ENCODE measurements at places on chromosomes 5 and 9.
A peak's percentile ranks its signal among the peaks of the same experiment; 100 is the strongest.

GRCh38 chr9:134163371-134164196, 780 bp downstream of the RNU6ATAC start:
- DNase-seq = peak; percentile 66

DNA sequence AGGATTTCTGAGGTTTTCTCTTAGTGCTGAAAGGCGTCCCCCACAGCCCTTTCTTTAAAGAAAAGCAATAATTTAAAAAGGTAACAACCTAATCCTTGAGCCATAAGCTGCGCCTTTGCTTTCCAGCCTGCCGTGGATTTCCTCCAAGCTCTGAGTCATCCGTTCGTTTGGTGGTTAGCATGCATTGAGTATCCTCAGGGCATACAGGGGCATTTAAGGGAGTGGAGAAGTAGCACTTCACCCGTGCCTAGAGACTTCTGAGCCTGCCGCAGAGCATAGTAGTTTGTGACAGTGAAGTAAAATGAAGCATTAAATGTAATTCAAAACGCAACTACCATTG, 892 bp upstream of the TNC start:
- peak; percentile 94 for DNase-seq

GRCh38 chr5:61809651-61810050, 477.6 kb downstream of the ZSWIM6 start:
- DNase-seq = no peak

GRCh38 chr5:180166176-180166575, 42.8 kb downstream of the RASGEF1C start:
- DNase-seq = no peak

GRCh38 chr9:134463280-134463679, 137.0 kb downstream of the RXRA start:
- DNase-seq = no peak

- no peak for DNase-seq
Measured at GRCh38 chr5:78926252-78926651, 58.9 kb downstream of the ARSB start.

DNA sequence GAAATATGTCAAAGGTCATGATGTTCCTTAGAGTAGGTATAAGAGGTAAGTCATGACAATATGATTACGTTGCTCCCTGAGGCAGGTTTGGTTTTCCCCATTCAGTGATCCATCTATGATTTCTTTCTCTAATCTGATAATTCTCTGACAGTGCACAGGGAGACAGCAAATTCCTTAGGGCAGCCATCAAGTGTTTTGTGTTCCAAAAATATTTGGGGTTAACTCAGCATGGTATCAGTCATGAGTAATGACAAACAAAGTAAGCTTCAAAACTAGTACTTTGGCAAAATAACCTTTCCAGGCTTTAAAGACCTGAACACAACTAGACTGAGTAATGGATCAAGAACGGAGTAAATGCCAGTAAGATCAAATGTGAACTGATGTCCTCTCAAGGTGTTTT, 55.3 kb upstream of the SPATA31E1 start:
- DNase-seq = no peak

DNA sequence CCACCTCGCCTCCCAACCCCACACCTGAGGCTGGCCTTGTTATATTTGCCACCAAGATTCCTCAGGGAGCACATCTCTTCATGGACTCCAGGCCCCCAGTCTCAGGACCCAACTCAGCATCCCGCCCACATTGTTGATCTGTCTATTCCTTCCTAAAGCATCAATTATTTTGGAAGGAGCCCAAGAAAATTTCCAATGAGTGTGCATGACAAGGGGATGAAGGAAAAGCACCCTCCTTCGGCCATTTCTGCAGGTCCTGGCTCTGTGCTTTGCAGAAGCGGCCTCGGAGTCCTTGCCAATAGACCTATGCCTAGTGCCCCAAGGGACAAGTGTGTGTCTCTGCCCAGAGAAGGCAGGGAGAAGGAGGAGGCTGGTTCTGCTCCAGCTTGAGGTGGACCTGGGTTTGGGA, 273.2 kb downstream of the GADD45G start:
- DNase-seq = no peak

GRCh38 chr5:44842496-44843282, 33.9 kb downstream of the MRPS30 start:
- no peak for DNase-seq

DNA sequence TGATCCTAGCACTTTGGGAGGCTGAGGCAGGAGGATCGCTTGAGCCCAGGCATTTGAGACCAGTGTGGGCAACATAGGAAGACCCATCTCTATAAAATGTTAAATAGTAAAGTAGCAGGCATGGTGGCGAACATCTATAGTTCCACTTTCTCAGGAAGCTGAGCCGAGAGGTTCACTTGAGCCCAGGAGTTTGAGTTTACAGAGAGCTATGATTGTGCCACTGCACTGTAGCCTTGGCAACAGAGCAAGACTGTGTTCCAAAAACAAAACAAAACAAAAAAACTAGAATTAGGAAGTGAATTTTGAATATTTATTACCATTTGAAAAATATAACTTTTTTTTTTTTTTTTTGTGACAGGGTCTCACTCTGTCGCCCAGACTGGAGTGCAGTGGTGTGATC, 26.8 kb upstream of the PAX5 start:
- DNase-seq = no peak

GRCh38 chr9:111630182-111630963, 761 bp upstream of the DNAJC25 start:
- DNase-seq = no peak

GRCh38 chr5:6733411-6734242, 20.4 kb downstream of the TENT4A start:
- DNase-seq = no peak

GRCh38 chr5:111685969-111686368, 71.0 kb downstream of the NREP start:
- peak; percentile 7 for DNase-seq

GRCh38 chr9:125913551-125913950, 166.4 kb downstream of the PBX3 start:
- no peak for DNase-seq

DNA sequence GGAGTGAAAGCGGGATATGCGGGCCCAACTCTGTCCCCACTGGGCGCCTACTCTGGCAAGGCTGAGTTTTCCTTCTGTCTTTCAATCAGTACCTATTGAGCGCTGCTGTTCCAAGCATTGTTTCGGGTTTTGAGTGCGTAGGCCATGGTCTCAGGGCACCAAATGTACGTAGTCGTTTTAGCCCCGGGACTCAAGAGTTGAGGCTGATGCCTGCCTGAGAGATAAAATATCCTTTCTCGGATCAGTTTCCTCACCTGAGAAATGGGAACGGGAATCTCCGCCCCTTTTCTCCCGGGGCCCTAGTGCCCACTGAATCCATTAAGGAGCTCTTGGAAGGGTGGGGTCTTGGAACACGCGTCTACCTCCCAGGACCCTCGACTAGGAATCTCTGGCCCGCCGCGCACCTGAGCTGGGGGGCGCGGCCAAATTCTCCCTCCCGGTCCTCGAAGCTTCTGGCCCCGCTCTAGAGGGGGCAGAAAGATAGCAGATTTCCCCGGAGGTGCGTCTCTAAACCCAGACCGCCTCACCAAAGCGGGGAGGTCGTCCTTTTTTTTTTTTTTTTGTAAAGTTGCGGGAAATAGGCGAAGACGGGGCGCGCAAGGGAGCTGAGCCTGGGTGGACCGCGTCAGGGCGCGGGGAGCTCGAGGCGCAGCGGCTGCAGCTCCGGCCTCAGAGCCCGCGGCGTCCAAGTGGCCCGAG, 494 bp upstream of the CXXC5 start:
- no peak for DNase-seq

- DNase-seq = no peak
Measured at GRCh38 chr9:21985964-21986667, 8.1 kb downstream of the CDKN2A start.

GRCh38 chr9:25857147-25857546, 178.9 kb upstream of the TUSC1 start:
- no peak for DNase-seq

GRCh38 chr9:86714999-86715398, 232.3 kb downstream of the GAS1 start:
- DNase-seq = no peak

- no peak for DNase-seq
Measured at GRCh38 chr5:179313849-179314521, 31.3 kb downstream of the ADAMTS2 start.

- no peak for DNase-seq
Measured at GRCh38 chr5:132657676-132658380, at the start of gene IL13. IL13 (plus strand) TSS chr5:132658173; CDS start chr5:132658187, 14 bp downstream.

GRCh38 chr5:80143491-80143890, 108.3 kb downstream of the THBS4 start:
- no peak for DNase-seq

GRCh38 chr5:80083101-80083890, 48.1 kb downstream of the THBS4 start:
- DNase-seq = peak; percentile 87

DNA sequence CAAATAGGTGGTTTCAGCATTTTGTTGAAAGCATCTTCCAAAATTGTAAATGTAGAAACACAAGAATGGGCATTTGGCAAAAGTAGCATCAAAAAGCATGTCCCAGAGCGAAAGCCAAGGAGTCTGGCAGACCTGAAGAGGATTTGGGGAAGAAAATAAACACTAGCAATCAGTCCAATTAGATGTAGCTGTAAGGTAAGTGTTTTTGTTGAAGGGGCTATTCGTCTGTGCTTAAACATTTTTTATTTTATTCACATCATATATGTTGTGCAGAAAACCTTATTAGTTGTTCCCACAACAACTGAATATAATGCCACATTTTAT, 954.1 kb upstream of the COX7C start:
- DNase-seq = no peak

DNA sequence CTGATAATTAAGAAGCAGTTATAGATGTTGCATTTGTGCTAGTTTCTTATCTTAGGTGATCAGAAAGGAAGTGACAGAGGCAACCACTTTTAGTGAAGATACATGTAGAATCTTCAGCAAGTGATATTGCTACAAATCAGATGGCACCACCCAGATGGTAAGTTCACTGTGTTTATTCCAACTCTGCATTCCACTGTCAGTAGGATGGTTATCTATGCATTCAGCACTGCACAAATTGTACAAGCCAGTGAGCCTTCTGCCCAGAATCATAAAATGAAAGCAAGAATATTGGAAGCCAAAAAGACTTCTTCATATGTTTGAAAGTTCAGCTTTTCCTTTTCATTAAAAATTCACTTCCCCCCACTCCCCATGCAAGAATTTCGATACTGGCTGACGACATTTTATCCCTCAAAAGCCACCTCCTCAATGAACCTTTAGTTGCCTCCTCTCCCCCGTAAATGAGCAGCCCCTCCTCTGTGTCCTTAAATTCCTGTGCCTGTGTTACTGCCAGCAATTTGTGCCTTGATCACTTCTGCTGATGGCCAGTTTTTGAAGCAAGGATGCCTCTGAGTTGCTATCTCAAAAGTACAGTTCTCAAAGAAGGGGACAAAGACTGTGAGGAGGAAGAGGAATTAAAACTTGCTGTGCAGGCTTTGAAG, 91.6 kb downstream of the ZSWIM6 start:
- no peak for DNase-seq

DNA sequence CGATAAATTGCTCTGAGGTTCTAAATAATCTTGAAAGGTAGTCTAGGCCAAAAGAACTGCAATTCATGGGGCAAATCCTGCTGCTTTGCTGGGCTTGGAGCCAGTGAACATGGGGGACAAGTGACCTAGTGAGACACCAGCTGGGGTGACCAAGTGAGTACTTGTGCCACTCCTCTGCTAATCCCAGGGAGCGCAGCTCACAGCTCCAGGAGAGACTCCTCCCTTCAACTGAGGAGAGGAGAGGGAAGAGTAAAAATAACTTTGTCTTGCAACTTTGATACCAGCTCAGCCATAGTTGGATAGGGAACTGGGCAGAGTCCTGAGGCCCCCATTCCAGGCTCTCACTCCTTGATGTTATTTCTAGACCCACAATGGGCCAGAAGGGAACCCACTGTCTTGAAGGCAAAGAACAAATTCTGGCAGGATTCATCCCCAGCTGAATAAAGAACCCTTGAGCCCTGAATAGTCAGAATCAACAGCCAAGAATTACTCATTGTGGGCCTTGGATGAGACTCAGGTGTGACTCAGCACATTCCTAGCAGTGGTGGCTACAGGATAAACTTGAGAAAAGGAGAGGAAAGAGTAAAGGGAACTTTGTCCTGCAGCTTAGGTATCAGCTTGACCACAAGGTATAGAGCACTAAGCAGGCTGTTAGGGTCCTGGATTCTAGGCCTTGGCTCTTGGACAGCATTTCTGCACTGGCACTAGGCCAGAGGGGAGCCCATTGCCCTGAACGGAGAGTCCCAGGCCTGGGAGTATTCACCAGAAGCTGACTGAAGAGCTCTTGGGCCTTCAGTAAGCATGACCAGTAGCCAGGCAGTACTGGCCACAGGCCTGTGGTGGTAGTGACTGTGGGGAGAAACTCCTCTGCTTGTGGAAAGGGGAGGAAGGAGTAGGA, 288.3 kb upstream of the CDH18 start:
- no peak for DNase-seq
